Hematopoietic multipotent progenitor cell treated with erythropoietin and hydrocortisone succinate and interleukin-3 and kit ligand, for 8 days (in vitro differentiated cells): ENCODE measurements at places on chromosomes 2 and 18.

- DNase-seq, result no peak
Measured at GRCh38 chr18:5986257-5986931, 91.1 kb upstream of the TMEM200C start.

- DNase-seq, result no peak
Measured at GRCh38 chr2:60844105-60844504, 37.3 kb upstream of the REL start.

- no peak for DNase-seq
Measured at GRCh38 chr2:48566592-48567310, 36.8 kb downstream of the STON1 start.

- no peak for DNase-seq
Measured at GRCh38 chr2:142621287-142621686, 256.2 kb upstream of the KYNU start.

- DNase-seq, result no peak
Measured at GRCh38 chr2:41806286-41806685, 241.5 kb upstream of the PKDCC start.

GRCh38 chr2:210172219-210172575 is 988 bp upstream of the KANSL1L start:
- DNase-seq, result no peak

- DNase-seq, result no peak
Measured at GRCh38 chr2:226487573-226487972, 312.0 kb downstream of the IRS1 start.

DNA sequence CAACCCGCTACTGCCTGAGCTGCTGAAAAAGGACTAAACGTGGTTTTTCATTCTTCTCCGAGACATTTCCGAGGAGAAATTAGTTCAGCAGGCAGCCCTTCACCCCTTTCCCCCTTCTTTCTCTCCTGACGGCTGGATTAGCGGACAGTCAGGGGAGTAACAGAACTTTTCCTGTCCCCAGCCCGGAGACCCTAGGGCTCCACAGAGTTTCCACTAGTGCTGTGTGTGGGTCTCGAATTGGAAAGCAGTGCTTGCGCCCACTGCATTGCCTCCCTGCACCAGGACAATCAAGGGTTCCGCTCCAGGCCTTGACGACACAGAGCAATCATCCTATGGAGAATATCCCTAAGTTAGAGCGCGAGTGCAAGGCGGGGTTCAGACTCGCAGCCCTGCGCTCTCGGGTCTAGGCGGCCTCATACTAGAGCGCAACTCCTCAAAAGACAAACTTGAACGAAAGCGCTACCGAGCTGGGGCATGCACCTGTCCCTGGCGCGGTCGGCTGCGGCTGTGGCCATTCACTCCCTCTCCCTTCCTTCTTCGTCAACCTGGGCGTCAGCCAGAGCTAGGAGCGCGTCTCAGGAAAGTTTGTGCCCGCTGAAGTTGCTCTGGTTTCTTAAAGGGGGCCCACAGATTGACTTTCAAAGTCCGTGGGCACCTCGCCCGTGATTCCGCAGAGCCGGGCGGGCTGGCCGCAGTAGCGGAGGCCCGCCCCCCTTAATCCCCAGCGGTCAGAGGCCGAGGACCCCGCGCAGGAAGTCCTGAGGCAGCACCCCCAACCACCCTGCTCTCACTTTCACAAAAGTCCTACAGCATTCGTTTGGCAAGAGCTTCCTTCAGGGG is 801 bp downstream of the OSR1 start:
- no peak for DNase-seq
